Activated T-cell treated with anti-CD3 and anti-CD28 coated beads for 4 hours (primary cell): ENCODE measurements at places on chromosomes 4 and X.

GRCh38 chr4:168264903-168265302 is 53.6 kb downstream of the DDX60 start:
- DNase-seq: no peak

DNA sequence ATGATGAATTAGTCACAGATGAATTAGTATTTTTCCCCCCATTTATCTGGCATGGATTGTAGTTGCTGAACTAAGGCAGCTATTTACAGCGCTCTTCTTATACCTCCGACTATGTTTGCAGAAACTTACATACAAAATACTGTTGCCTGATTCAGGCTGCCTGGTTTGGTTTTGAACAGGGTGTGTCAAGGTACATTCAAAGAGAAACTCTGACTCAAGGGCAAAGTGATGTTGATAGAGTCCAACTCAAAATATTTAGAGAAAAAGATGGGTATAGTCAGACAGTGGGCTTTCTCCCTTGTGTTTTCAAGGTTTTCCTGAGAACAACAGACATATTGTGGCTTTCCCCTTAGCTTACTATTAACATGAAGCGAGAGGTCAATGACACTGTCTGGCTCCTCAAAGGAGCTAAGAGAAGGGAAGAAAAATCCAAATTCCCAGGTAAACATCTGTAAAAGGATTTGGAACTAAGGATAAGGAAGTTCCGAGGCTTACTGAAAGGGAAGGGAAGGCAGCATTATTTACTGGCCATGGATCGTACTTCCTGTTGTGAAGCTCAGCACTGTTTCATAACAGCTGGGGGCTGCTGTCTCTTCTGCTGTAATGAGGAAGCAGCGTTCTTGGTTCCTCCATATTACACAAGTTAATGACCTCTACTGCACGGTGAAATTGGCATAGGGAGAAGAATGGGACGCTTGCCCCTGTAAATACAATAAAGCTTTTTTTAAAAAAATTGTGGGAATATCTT is 30.9 kb downstream of the FAM9C start:
- no peak for DNase-seq

- no peak for DNase-seq
Measured at GRCh38 chr4:92101737-92102172, 202.0 kb upstream of the GRID2 start.

DNA sequence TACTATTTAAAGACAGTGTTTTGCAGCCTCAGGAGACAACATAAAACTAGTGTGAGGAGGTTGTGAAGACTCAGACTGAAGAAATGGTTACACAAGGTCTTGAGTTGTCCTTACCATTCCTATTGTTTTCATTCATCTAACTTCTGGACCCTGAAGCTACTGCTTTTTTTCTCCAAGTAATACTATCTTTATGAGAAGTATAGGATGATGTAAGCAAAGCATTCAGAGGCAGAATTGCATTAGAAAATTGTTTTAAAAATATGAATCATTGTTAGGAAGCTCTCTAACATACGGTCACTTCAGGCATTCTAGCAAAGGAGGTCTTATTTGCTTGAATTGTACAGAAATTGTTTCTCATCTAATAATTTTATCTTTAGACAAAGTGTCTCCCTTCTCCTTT is 357.8 kb downstream of the TLL1 start:
- no peak for DNase-seq

GRCh38 chr4:19134685-19135084 is 1113.1 kb upstream of the LCORL start:
- DNase-seq: no peak

DNA sequence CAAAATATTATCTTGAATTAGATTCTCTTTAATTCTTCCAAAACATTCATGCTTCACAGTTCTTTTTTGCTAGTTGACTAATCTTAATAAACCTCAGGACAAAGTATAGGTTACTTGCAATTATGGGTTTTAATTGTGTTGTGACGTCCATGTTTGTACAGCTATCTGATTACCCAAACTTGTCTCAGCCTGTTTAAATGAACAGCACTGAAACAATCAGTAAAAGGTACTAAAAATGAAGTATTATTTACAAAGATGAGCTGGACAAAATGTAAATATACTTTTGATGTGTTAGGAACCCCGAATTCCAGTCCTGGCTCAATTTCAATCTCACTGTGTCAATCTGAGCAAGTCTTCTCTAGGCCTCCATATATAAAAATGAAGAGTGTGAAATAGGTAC is 57.4 kb upstream of the SLC6A14 start:
- DNase-seq: no peak

- DNase-seq: no peak
Measured at GRCh38 chr4:171644430-171645057, 168.7 kb upstream of the GALNTL6 start.

DNA sequence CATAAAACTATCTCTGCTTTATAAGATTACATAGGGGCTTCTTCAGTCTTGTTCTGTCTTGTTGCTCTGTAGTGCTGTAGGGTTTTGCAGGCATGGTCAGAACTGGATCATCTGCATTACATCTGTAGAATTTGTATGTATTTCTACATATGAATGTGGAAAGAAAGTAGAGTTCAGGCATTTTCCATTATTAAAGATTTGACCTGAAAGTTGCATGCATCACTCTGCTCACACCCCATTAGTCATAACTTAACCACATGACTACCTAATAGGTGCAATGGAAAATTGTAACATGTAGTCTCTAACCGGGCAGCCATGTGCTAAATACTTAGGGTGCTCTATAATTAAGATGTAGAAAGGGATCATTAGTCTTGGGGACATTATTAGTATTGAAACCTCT is 45.7 kb upstream of the AGA start:
- no peak for DNase-seq

DNA sequence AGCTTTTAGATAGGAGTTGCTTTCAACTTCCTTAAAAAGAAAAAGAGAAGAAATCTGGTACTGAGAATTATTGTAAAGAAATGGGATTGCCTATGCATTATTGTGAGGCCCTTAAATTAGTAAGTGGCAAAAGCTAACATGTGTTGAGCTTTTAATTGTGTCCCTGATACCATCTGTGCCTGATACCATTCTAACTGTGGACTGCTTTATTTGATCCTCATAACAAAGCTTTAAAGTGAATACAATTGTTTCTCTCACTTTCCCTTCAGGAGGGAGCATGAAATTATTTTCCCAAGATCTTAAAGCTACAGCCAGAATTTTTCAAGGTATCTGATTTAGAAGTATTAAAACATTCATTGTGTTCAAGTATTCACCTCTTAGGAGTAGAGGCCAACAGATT is 9.9 kb downstream of the KCTD8 start:
- DNase-seq: no peak

- DNase-seq: no peak
Measured at GRCh38 chrX:138847930-138848329, 136.4 kb upstream of the FGF13 start.

DNA sequence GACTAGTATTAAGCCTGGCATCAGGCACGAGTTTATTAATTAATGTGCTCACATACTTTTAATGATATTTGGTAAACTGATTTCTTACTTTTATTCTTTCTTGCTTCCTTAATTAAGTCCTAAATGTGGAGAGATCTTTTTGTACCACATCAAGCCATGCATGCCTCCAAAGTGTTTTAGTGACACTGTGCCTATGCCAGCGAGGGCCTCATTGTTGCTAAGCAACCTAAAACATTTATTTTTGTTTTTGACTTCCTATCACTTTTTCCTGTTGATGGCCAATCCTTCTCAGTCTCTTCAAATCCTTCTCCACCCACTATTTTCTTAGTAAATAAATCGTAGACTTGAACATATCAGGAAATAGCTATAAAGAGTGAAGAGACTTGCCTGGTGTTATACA is 5.5 kb upstream of the NSUN7 start:
- no peak for DNase-seq

- DNase-seq: no peak
Measured at GRCh38 chr4:170949084-170949483, 859.3 kb upstream of the AADAT start.

DNA sequence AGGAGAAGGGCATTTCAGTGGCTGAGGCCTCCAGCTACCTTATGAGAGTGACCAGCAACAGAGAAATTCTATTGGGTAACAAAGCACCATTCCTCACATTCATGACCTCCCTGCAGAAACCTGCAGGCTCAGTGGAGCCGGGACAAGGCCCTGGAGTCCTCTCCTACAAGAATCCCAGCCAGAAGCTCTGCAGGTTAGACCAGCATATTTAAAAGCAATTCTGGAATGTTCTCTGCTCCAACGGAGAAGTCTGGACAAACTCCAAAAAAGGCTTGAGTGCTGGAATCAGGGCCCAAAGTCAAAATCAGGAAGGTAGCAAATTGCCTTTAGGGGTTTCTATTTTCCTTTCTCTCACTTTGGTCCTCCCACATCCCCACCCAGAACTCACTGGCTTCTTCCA is 202.9 kb downstream of the SCFD2 start:
- DNase-seq: no peak

DNA sequence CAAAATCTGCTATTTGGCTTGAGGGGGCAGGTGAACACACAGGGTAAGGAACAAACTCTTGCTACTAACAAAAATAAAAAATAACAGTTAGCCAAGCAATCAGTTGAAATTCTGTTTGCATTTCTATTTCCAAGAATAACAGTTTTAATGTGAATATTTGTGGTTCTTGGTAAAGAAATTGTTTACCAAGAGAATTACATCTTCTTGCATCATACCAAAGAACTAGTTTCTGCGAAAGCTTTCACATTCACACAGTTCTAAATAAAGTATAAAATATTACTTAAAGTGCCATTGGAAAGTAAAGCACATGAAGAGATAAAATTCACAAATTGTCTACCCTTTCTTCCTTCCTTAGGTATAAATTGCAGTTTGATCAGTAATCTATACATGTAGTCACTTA is 54.4 kb downstream of the KLHL4 start:
- DNase-seq: no peak

GRCh38 chrX:142503967-142504643 is 299.0 kb upstream of the MAGEC2 start:
- DNase-seq: no peak

DNA sequence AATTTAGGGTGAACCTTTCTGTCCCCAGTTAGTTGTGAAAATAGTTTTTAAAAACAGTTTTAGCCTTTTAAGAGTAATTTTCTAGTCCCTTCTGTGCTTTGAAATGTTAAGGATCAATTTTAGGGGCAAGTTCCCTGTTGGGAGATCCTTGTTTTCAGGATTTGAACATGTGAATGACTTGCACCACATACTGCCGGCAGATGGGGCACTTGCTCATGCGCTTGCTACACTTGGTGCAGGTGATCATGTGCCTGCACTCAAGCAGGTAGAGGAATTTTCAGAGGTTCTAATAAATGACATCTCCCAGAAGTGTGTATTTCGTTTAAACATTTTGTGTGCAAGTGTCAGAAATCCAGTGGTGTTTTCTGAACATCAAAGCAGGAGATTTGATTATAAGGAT is 195.9 kb downstream of the CHM start:
- no peak for DNase-seq

GRCh38 chr4:2968381-2968780 is 5.0 kb downstream of the GRK4 start:
- no peak for DNase-seq

- no peak for DNase-seq
Measured at GRCh38 chr4:106136777-106137331, 179.2 kb downstream of the TBCK start.

DNA sequence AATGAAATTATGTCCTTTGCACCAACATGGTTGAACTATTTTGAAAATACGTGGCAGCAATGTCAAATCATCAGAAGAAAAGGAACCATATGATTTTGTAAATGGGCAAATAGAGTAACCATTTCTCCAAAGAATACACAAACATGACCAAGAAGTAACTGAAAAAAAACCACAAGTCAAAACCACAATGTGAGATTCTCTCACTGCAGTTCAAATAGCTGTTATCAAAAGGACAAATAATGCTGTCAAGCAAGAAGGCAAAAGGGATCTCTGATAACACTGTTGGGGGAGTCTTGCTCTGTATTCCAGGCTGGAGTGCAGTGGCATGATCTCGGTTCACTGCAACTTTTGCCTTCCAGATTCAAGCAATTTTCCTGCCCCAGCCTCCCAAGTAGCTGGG is 280.8 kb upstream of the ZCCHC13 start:
- no peak for DNase-seq

DNA sequence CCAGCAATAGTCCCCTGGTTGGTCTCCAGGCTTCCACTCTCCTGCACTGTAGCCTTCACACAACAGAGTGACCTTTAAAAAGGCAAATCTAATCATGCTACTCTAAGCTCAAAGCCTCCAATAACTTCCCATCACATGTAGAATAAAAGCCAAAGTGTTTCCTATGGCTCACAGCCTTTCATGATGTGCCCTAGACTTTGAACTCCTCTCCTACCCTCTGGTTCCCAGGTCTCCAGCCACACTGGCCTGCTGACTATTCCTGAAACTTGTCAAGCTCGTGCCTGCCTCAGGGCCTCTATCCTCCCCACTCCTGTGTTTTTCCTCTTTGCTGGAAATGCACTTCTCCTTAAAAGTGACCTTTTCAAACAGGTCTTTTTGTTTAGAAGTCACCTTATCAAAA is 3.1 kb downstream of the MANBA start:
- DNase-seq: no peak

DNA sequence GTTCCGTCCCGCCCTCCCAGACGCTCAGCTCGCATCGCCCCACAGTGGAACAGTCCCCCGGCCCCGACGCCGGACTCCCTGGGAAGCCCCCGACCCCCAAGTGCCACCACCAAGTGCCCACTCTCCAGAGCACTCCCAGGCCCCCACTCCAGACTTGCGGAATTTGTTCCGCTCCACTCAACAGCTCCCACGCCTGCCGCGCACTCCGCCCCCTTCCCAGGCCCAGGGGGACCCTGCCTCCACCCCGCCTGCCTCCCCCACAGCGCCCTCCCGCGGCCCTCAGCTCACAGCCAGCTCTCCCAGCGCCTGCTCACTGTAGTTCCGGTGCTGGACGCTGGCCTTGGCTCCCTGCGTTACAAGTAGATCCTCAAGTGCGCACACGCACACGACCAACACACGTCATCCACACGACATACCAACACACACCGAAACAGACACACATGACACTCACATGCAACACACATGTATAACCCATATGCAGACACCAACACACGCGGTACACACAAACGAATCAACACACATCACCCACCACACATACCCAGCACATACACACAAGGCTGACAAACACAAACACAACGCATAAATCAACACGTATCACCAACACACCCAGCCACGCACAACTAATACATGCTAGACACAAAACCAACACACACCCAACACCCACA is 8.0 kb downstream of the MSX1 start:
- DNase-seq: no peak

GRCh38 chr4:28788929-28789490 is 1928.4 kb downstream of the STIM2 start:
- no peak for DNase-seq

DNA sequence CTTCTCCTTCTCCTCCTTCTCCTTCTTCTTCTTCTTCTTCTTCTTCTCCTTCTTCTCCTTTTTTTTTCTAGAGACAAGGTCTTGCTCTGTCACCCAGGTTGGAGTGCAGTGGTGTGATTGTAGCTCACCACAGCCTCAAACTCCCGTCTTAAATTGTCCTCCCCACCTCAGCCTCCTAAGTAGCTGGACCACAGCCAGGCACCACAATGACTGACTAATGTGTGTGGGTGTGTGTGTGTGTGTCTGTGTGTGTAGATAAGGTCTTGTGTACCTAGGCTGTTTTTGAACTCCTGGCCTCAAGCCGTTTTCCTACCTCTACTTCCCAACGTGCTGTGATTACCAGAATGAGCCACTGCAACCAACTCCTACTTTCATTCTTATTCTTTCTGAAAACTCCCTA is 390.9 kb downstream of the ADAM29 start:
- no peak for DNase-seq

- DNase-seq: no peak
Measured at GRCh38 chr4:8537041-8537461, 43.1 kb upstream of the GPR78 start.

GRCh38 chr4:88458104-88458740 is 1.3 kb downstream of the HERC5 start:
- DNase-seq: no peak

- DNase-seq: no peak
Measured at GRCh38 chr4:165222651-165222994, 15.3 kb downstream of the KLHL2 start.
